ENCODE measurements at places on chromosomes 4 and X. TPM values are rescaled to one million over a fixed set of nuclear protein-coding genes. Genes with fewer than 3 reads are reported as not detected.

CENPU gene
- 26.2 TPM for total RNA-seq

SOD3 gene
- total RNA-seq = 0.07 TPM

GIMD1 gene
- total RNA-seq = not detected

RAB40A gene
- total RNA-seq = not detected

PLS3 gene
- total RNA-seq = 439 TPM

DAPP1 gene
- total RNA-seq = not detected

SSR4 gene
- total RNA-seq = 289 TPM

CXCL8 gene
- total RNA-seq = 254 TPM

SYNPO2 gene
- 0.30 TPM for total RNA-seq

TKTL2 gene
- not detected for total RNA-seq

AR gene
- 0.30 TPM for total RNA-seq

C4orf51 gene
- total RNA-seq = not detected

RAB39B gene
- total RNA-seq = not detected

COX7B2 gene
- not detected for total RNA-seq

MSL3 gene
- total RNA-seq = 37.1 TPM

SMARCA1 gene
- 8.0 TPM for total RNA-seq

MAGEA2 gene
- not detected for total RNA-seq

BMP2K gene
- 31.0 TPM for total RNA-seq

CENPVL1 gene
- not detected for total RNA-seq

VCX3B gene
- not detected for total RNA-seq

ASB5 gene
- total RNA-seq = not detected

UFSP2 gene
- total RNA-seq = 27.5 TPM

GPC4 gene
- 0.13 TPM for total RNA-seq

SSX4B gene
- not detected for total RNA-seq

CXCL1 gene
- 147 TPM for total RNA-seq

ELF2 gene
- 23.2 TPM for total RNA-seq

PNCK gene
- total RNA-seq = not detected

OTC gene
- not detected for total RNA-seq

SPOCK3 gene
- not detected for total RNA-seq

MRFAP1L1 gene
- total RNA-seq = 35.1 TPM

ADH1A gene
- not detected for total RNA-seq

ADGRL3 gene
- not detected for total RNA-seq

NAA10 gene
- total RNA-seq = 166 TPM

BST1 gene
- total RNA-seq = 61.7 TPM

SLC9B2 gene
- total RNA-seq = 27.0 TPM

Data from mammary microvascular endothelial cell (primary cell).